NCI-H2081 treated with DMSO at 0.1 percent for 48 hours (cell line): ENCODE measurements at places on chromosomes 7 and 10.

DNA sequence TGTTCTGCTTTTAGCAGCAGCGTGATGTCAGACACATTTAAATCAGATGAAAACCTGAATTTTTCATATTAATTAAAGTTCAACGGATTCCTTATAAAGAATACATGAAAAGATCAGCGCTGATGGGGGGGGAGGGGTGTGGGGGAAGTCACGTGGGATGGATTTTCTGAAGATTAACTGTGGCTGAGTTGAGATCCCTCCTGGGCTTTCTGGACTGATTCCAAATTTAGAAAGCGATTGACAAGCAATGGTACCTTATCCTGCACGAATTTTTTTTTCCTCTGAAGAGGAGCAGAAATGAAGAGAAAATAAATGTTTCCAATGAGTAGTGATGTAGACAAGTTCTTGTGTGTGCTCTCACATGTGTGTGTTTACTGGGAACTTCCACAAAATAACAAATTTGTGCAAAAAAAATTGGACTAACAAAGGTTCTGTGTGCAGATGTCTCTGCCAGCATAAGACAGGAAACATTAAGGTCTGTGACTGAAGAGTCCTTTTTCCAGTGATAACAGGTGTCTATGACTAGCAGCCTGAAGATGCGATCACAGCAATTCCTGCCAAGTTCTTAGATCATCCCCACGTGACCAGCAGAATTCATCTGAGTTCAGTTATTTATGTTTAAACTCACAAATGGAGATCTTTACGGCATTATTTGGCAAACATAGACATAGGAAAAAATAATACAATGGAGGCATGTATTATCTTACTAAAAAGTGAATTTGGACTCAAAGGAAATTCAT, 585.2 kb upstream of the CELF2 start:
- no peak for DNase-seq

- DNase-seq: no peak
These were observed 5.1 kb upstream of the PLEKHS1 start for GRCh38 chr10:113746217-113746957.

- DNase-seq: no peak
These were observed 156.7 kb downstream of the PLXNA4 start for GRCh38 chr7:132419542-132419941.

DNA sequence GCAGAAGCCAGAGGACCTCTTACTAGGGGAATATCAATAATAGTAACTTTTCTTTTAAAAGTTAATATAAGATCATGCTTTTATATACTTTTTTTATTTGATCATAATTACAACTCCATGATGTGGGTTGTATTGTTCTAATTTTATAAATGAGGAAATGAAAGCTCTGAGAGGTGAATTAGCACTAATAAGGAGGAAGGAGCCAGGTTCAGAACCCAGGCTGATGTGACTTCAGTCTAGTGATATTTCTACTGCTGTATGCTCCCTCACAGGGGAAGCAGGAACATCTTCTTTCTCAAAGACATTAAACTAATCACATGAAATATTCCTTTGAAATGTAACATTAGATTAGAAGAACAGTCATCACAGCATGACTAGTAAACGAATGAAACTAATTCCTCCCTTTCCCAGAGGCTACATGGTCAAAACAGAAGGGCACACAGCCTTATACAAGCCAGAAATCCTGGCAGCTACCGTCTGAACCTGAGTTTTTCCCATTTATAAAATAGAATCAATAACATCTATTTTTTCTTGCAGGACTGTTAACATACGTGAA, 81.4 kb upstream of the GJD4 start:
- DNase-seq: no peak

DNA sequence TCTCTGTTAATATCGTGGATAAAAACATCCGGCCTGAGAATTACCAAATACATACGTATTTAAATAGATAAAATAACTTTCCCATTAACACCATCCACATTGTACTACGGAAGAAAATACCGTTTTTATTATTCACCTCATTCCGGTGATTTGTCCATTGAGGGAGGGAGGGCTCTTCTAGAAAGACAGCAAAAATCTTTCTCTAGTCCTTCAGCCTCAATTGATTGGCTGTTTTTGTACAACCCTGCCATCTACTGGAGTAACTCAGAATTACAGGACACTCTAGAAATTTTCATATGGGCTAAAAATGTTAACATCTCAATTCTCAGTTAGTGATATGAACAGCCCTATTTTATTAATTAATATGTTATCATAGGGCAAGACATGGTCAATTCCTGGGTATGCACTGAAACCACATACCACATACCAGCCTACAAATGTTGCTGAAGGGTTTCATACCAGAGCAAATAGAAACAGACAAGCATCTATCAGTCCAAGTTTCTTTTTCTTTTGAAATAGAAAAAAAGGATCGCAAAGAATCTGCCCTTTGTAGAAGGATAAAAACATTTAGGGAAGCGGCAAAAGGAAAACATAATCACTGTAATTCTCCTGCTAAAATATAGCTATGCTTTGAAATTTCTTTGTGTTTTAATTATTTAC, 55.8 kb upstream of the CDCA7L start:
- peak; percentile 56 for DNase-seq

DNA sequence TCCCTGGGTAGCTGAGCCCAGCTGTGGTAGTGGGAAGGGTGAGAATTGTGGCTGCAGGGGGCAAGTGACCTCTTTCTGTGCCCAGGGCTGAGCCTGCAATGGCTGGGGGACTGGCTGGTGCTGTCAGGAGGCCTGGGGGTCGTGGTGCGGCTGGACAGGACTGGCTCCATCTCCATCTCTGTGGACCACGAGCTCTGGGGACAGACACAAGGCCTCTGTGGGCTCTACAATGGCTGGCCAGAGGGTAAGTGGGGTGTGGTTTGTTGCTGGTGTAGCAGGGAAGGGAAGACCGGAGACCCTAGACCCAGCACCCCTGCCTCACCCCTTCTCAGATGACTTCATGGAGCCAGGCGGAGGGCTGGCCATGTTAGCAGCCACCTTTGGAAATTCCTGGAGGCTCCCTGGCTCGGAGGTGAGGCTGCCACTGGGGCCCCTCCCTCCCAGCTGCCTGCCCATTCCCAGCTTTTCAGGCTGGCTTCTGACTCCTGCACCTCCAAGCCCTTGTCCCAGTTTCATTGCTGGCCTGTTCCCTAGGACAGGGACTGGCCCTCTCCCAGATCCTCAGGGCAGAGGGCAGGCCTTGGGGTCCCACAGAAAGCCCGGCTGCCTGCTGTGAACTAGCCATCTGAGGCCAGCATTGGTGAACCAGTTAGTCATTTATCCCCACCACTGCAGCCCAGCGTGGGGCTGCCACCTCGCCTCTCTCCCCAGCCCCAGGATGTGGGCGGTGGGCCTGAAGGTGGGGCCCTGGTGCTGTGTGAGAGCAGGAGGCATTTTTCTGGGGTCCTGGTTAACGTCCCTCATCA, 5.5 kb upstream of the ZNF467 start:
- no peak for DNase-seq

GRCh38 chr7:36155811-36156361, 2.8 kb downstream of the EEPD1 start:
- DNase-seq: no peak

DNA sequence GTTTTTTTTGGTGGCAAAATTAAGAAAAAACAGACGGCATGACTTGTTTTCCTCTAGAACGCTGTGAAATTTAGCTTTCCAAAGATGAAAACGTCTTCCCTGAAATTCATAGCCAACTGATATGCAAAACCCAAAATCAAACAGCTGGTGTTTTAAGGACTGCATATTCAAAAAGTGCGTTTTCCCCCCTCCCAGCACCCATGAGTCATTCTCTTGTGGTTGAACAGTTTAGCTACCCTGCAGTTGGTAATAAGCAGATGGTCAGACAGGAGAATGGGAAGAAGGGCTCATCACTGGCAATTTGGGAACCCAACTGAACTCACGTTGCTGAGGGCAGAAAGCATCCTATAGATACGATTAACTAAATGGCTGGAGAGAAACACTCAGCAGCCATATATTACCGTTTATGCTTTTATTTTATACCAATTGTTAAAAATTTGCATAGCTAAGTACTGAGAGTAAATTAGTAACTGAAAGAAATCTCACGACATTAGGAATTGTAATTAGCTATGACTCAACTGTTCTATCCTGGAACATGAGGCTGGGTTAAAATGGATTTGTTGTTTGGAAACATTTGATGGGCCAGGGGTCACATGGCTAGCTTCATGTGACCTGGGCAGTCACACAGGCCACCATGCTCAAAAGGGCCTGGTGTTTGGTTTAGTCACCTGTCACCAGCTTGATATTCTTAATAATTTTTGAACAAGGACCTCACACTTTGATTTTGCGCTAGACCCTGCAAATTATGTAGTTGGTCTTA, 343.1 kb downstream of the PHTF2 start:
- DNase-seq: no peak
